ENCODE measurements at places on chromosomes 13 and 19. TPM values are rescaled to one million over a fixed set of nuclear protein-coding genes. Genes with fewer than 3 reads are reported as not detected.

RNF225 gene
- not detected for total RNA-seq

ARRDC5 gene
- not detected for total RNA-seq

SYNE4 gene
- not detected for total RNA-seq

YJU2 gene
- total RNA-seq = 21.6 TPM

SNAPC2 gene
- total RNA-seq = 4.6 TPM

DPRX gene
- not detected for total RNA-seq

PABPC3 gene
- total RNA-seq = not detected

RNF113B gene
- total RNA-seq = not detected

CCDC8 gene
- total RNA-seq = 7.0 TPM

GRCh38 chr19:17346109-17346671 lies 8.8 kb downstream of the GTPBP3 start:
- no peaks in the 10 kb centered on the region for H3K36me3 ChIP-seq
- H3K27ac ChIP-seq = peak overlapping the region; percentile 65
- H3K4me1 ChIP-seq = peaks cover 26% of the 10 kb centered on the region

- DNase-seq = no peak
- H3K4me1 ChIP-seq = peaks cover 95% of the 10 kb centered on the region
- peak overlapping the region; percentile 95 for H3K27ac ChIP-seq
Measured at GRCh38 chr19:38662537-38663155, 15.2 kb downstream of the ACTN4 start.

DNA sequence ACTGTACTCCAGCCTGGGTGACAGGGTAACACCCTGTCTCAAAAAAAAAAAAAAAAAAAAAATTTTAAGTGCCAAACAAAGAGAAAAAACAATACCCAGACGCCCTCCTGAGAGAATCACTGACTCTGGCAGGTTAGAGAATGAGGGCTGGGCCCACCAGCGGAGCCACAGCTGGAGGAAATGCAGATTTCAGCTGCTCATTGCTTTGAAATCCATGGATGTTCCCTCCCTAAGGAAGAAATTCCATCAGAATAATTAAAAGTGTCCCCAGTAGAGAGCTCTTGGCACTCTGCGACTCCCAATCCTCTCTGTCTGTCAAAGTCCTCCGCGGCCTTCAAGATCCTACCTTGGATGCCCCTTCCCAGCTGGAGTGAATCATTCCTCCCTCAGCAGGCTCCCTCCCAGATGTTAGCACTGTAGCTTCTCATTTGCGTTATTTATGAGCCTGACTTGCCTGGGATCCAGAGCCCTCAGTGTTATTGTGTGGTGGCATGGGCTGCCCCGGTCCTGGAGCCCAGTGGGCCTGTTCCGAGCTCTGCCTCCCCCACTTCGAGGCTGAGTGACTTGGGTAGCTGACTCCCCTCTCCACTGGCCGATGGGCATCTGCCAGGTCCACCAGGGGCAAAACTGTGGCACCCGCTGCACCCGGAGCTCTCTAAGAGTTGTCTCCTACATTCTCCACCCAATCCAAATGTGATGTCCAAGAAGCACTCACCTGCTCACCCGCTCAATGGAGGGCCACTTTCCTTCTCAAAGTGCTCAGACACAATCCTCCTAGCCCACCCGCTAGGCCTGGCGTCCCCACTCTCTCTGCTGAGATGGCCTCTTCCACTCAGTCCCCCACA lies 47.0 kb downstream of the SERP2 start:
- no peaks in the 10 kb centered on the region for H3K27me3 ChIP-seq
- no peak for DNase-seq
- no peak overlapping the region for H3K27ac ChIP-seq
- no peaks in the 10 kb centered on the region for H3K4me1 ChIP-seq

DNA sequence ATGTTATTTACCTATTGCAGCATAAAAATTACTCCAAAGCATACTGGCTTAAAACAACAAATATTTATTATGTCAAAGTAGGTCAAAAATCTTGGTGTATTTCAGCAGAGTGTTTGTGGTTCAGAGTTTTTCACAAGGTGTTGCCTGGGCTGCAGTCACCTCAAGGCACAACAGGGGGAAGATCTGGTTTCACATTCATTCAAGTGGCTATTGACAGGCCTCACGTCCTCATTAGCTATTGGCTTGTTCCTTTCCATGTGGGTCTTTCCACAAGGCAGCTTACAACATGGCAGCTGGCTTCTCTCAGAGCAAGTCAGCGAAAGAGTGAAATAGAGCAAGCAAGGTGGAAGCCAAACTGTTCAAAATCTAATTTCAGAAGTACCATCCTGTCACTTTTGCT lies 602.9 kb downstream of the OLFM4 start:
- no peak overlapping the region for H3K27ac ChIP-seq
- DNase-seq = no peak
- no peaks in the 10 kb centered on the region for H3K27me3 ChIP-seq

GRCh38 chr13:42356184-42356575 lies 84.2 kb downstream of the AKAP11 start:
- no peaks in the 10 kb centered on the region for H3K4me1 ChIP-seq
- DNase-seq = no peak
- no peaks in the 10 kb centered on the region for H3K36me3 ChIP-seq
- no peaks in the 10 kb centered on the region for H3K27me3 ChIP-seq

DNA sequence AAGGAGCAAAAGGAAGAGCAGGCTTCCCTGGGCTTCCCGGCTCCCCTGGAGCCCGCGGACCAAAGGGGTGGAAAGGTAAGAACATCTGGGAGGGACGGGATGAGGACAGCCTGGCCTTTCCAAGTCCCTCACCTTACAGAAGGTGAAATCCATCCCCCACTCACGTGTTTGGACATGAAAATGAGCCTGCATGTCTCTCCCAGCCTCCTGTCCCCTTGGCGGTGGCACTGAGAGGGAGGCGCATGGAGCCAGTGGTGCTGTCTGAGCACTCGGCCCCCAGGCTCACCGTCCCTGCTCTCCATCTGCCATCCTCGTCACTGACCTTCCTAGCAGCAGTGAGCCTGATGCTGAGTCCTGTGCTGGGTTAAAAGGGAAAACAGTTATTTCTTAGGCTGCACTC lies 104.2 kb downstream of the RAB20 start:
- H3K27ac ChIP-seq = no peak overlapping the region
- H3K27me3 ChIP-seq = no peaks in the 10 kb centered on the region
- no peaks in the 10 kb centered on the region for H3K4me1 ChIP-seq
- H3K36me3 ChIP-seq = peaks cover 28% of the 10 kb centered on the region

GRCh38 chr13:111275995-111276618 lies 44.3 kb upstream of the TEX29 start:
- H3K36me3 ChIP-seq = peaks cover 4% of the 10 kb centered on the region
- no peaks in the 10 kb centered on the region for H3K27me3 ChIP-seq
- H3K4me3 ChIP-seq = no peak overlapping the region
- H3K27ac ChIP-seq = no peak overlapping the region
- peaks cover 35% of the 10 kb centered on the region for H3K4me1 ChIP-seq

DNA sequence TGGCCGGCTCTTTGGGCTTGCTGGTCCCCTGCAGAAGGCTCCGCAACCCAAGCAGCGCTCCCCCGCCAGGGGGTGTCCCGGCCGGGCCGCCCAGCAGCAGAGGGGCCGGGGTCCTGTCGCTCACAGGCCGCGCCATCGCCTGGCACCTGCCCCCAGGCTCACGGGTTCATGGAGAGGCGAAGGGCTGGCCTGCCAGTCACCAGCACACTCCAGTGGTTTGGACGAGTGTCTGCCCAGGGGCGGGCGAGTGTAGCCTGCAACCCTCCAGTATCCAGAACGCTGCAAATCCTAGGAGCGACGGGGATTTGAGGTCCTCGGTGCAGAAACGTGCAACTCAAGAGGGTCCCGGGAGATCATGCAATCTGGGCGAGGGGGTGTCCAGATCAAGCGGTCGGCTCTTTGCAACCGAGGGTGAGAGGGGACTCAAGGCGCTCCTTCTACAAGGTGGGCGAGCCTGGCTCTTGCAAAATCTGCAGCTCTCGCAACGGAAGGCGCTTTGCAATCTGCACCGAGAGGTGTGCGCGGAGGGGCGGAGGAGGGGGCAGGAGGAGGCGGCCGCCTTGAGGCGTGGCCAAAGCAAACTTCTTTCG lies at the start of gene DBP:
Gene DBP (minus strand): TSS at position 521 of the 590 bp plus-strand sequence. CDS start 385 bp downstream, at position 136.
- H3K36me3 ChIP-seq = no peaks in the 10 kb centered on the region
- H3K4me1 ChIP-seq = peaks cover 37% of the 10 kb centered on the region
- DNase-seq = no peak
- peak within 1 kb of the TSS; percentile 87 for H3K4me3 ChIP-seq

DNA sequence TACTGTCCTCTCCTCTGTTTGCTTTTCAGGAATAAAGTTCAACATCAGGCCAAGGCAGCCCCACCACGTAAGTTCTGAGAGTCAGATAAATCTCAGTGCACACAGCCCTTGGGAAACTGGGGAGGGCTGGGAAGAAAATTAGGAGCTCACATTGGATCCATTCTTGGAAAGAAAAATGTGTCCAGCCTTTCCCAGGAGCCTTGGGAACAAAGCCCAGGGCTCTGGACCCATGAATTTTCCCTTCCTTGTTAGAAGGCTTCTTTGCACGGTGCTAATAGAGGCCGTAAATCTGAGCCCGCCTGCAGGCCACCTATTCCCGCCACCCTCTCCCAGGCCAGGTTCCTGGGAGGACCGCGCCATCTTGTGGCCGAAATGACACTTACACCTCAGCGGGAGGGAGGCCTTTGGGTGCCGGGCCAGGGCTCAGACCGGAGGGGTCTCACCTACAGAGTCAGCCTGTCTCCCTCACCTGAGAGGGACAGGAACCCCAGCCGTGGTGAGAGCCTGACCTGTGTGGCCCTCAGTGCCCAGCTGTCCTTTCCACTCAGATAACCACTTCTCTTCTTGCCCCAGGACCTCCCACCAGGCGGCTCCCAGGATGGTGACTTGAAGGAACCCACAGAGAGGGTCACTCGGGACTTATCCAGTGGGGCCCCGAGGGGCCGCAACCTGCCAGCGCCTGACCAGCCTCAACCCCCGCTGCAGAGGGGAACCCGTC lies 25.1 kb upstream of the KCTD15 start:
- H3K4me1 ChIP-seq = no peaks in the 10 kb centered on the region
- no peak overlapping the region for H3K27ac ChIP-seq
- peak; percentile 65 for DNase-seq
- H3K27me3 ChIP-seq = no peaks in the 10 kb centered on the region

DNA sequence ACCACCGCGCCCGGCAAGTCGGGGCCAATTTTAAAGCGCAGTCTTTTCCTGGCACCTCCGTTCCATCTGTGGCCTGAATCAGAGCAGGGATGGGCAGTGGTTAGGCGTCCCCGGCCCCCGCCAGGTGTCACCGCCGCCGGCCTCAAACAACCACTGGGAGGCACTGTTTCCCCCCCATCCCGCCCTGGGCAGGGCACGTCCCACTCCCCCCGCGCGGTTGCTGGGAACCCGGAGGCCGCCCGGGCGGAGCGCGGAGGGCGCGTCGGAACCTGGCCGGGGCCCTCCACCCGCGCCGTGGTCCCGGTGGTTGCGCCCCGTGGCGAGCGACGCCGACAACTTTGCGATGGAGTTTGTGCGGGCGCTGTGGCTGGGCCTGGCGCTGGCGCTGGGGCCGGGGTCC lies at the start of gene GRIN3B:
Gene GRIN3B (plus strand): TSS at position 325 of the 400 bp plus-strand sequence. CDS start 19 bp downstream, at position 344.
- no peak within 1 kb of the TSS for H3K4me3 ChIP-seq
- no peak within 1 kb of the TSS for H3K27ac ChIP-seq
- H3K36me3 ChIP-seq = no peaks in the 10 kb centered on the region
- H3K27me3 ChIP-seq = peaks cover 76% of the 10 kb centered on the region

DNA sequence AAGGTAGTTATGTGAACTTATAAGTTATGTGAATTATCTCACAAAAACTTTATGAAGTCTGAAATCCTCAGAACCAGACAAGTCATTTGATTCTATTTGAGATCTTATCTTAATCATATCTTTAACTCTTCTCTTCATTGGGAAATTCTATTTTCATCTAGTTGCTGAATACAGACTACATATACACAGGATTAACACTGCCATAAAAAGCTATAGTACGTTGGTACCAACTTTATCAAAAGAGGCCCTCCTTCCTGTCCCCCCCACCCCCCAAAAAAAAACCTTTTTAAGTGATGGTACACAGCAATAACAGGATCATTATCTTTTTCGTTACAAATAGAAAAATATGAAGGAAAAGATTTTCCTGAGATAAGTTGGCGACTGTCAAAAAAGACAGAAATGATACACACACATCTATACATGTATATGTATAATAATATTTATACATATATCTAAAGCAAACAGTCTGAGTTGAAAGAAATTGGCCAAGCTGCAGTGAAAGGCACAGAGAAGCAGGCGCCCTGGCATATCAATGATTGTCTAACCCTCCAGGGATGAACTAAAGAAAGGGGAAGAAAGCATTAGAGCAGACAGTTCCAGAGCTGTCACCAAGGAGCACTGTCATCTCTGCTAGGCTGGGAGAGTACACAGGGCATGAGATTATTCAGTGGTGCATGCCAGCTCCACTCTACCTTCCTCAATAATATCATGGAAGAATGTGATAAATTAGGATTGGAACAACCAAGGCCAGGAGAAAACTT lies 116.7 kb downstream of the KLF12 start:
- no peak overlapping the region for H3K4me3 ChIP-seq
- no peaks in the 10 kb centered on the region for H3K36me3 ChIP-seq
- H3K4me1 ChIP-seq = peaks cover 6% of the 10 kb centered on the region
- no peak overlapping the region for H3K27ac ChIP-seq
- no peak for DNase-seq
- H3K27me3 ChIP-seq = no peaks in the 10 kb centered on the region

GRCh38 chr19:45496349-45496953 lies 396 bp downstream of the RTN2 start:
- no peaks in the 10 kb centered on the region for H3K36me3 ChIP-seq
- peak overlapping the region; percentile 79 for H3K4me3 ChIP-seq
- peaks cover 21% of the 10 kb centered on the region for H3K4me1 ChIP-seq
- H3K27me3 ChIP-seq = peaks cover 2% of the 10 kb centered on the region
- H3K27ac ChIP-seq = no peak overlapping the region
- peak; percentile 49 for DNase-seq

DNA sequence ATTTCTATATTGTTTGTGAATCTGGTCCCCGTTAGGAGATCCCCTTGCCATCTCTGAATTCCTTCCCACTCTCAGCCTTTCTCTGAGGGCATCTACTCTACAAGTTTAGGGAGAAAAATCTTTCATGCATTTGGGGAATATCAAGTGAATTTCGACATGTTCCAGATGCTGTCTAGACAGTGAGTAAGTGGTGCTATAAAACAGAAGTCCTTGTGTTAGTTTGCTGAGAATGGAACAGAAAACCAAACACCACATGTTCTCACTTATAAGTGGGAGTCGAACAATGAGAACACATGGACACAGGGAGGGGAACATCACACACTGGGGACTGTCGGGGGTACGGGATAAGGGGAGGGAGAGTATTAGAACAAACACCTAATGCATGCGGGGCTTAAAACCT lies 5.1 kb downstream of the OR7A10 start:
- H3K36me3 ChIP-seq = no peaks in the 10 kb centered on the region
- DNase-seq = no peak
- H3K4me3 ChIP-seq = no peak overlapping the region
- H3K4me1 ChIP-seq = no peaks in the 10 kb centered on the region
- no peak overlapping the region for H3K27ac ChIP-seq

DNA sequence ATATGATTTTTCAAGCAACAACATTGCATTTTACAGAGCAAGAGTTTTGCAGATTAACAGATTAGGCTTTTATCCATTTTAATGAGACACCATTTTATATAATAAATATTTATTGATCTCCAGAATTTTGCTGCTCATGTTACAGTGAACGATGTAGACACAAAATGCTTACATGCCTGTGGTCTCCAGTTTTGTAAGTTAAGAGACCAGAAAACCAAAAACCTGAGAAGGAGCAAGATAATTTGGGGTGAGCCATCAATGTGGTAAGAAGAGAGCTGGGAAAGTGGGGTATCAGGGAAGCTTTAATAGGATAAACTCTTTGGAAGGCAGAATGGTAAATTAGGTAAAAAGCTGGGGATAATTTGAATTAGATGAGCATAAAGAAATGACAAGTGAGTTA lies 2100.5 kb upstream of the PCDH20 start:
- no peak overlapping the region for H3K27ac ChIP-seq
- no peaks in the 10 kb centered on the region for H3K36me3 ChIP-seq
- H3K4me3 ChIP-seq = no peak overlapping the region
- no peaks in the 10 kb centered on the region for H3K27me3 ChIP-seq
- no peak for DNase-seq

Data from psoas muscle (tissue), 8 donors.